ENCODE measurements at places on chromosomes 2 and 18. TPM values are rescaled to one million over a fixed set of nuclear protein-coding genes. Genes with fewer than 3 reads are reported as not detected.

The MTCL1 gene
- total RNA-seq = 7.3 TPM

The RAPGEF4 gene
- 12.6 TPM for total RNA-seq

The GRB14 gene
- total RNA-seq = 9.4 TPM

The ATP8B1 gene
- 26.6 TPM for total RNA-seq

The MIB1 gene
- 32.1 TPM for total RNA-seq

The SPP2 gene
- total RNA-seq = not detected

DNA sequence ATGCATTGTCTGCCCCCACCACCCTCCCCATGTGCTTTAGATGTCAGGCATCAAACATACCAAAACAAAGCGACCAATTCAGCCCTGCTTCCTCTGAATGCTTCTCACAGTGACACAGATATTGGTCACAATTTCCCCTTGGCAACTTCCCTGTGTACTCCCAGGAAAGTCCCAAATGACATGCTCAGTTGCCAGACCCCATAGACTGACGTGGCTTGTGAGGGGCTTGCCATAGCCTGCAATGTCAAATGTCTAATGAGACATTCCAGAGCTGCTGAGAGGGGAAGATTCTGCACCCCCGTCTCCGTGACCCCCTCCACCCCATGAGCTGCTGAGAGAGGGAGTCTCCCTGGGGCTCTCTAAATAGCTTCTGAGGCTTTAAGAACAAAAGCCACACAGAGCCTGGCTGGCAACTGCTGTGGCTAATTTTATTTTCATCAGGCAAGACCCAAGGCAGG lies 47.3 kb downstream of the RFTN2 start:
- DNase-seq = no peak
- no peak overlapping the region for H3K27ac ChIP-seq
- H3K4me3 ChIP-seq = no peak overlapping the region
- no peaks in the 10 kb centered on the region for H3K36me3 ChIP-seq

DNA sequence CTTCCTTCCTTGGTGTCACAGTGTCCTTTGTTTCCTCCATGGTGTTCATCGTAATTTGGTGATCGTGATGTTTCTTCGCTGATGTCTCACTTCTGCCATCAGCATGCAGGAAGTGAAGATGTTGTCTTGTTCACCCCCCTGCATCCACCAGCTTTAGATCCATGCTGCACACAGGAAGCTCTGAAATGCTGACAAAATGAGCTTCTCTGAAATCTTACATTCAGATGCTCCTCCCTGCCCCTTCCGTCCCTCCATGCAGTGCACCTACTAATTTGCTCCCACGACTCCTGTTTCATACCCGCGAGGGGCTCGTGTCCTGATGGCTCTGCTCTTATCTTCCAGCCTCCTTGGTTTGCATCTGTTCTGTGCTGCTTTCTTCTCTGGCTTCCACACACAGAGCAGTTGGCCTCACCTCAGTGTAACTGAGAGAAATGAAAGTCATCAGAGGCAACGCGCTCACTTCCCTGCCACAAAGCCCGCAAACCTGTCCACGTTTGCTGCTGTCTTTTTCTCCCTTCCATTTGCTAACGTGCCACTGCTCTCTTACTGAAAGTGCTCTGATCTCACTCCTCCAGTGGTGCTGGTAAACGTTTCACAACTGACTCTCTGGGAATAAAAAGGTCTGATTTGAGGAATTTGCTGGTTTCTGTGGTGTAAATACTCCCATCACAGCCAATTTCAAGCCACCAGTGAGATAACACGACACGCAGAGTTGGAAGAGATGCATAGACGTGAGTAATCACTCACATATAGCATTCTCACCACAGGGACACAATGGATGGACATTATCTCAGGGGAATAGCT lies 41.0 kb upstream of the MGAT4A start:
- H3K4me1 ChIP-seq = peaks cover 53% of the 10 kb centered on the region
- H3K36me3 ChIP-seq = no peaks in the 10 kb centered on the region
- peak overlapping the region; percentile 82 for H3K27ac ChIP-seq
- H3K27me3 ChIP-seq = no peaks in the 10 kb centered on the region
- no peak for DNase-seq
- peak overlapping the region; percentile 23 for H3K4me3 ChIP-seq

- H3K4me3 ChIP-seq = no peak overlapping the region
- H3K4me1 ChIP-seq = no peaks in the 10 kb centered on the region
- H3K27me3 ChIP-seq = no peaks in the 10 kb centered on the region
- DNase-seq = no peak
- no peaks in the 10 kb centered on the region for H3K36me3 ChIP-seq
These were observed 69.0 kb downstream of the DDX1 start for GRCh38 chr2:15660491-15661294.

DNA sequence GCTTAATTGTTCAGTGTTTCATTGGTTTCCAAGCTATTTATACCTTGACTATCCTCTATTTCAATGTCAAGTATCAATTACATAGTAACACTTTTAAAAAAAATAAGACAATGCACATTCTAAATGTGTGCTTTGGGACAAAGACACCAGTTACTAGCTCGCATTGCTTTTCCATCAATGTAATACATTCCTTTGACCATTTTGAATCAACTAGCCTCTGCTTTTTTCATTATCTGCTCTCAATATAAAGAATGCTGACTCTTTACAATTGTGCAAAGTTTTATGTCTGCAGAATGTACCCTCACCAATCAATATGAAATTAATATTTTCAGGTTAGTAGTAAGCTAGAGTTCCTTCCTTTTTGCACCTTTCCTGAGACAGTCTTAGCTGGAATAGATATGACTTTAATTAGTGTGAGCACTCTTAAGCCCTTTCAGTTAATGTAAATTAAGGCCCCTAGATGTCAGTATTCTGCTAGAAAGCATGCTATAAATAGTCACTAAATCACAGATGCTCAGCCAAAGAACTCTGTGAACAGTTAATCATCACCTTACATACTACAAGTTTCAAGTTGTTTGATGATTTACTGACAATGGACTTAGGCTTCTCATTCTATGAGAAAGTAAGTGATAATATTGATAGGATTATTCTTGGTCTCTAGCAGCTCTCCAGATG lies 413.6 kb downstream of the PTH2R start:
- H3K27me3 ChIP-seq = no peaks in the 10 kb centered on the region
- H3K4me1 ChIP-seq = no peaks in the 10 kb centered on the region
- no peak overlapping the region for H3K27ac ChIP-seq
- no peak for DNase-seq
- H3K36me3 ChIP-seq = no peaks in the 10 kb centered on the region

GRCh38 chr2:55809875-55810621 lies 113.5 kb downstream of the EFEMP1 start:
- no peaks in the 10 kb centered on the region for H3K36me3 ChIP-seq
- H3K27ac ChIP-seq = no peak overlapping the region
- H3K4me3 ChIP-seq = no peak overlapping the region
- H3K4me1 ChIP-seq = peaks cover 2% of the 10 kb centered on the region
- no peaks in the 10 kb centered on the region for H3K27me3 ChIP-seq
- peak; percentile 68 for DNase-seq

DNA sequence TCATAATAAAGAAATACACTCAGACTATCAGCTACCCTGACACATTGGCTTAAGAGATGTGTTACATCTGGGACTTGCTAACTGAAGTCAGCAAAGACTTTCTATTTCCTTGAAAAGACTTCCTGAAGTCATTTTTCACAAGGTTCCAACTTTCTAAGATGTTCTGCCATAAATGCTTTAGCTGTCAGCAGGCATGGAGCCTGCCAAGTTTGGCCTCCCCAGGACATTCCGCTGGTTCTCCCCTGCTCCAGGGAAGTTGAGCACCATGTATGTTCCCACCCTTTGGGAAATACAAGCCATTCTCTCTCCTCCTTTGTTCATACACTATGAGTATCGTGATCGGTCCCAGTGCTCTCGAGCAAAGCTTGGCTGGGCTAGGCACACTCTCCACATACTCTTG lies 202.7 kb upstream of the CCDC68 start:
- H3K27me3 ChIP-seq = no peaks in the 10 kb centered on the region
- DNase-seq = no peak
- no peak overlapping the region for H3K4me3 ChIP-seq
- H3K27ac ChIP-seq = no peak overlapping the region
- H3K4me1 ChIP-seq = no peaks in the 10 kb centered on the region

- no peaks in the 10 kb centered on the region for H3K27me3 ChIP-seq
- peaks cover 1% of the 10 kb centered on the region for H3K36me3 ChIP-seq
- DNase-seq = no peak
- H3K4me3 ChIP-seq = no peak overlapping the region
- H3K4me1 ChIP-seq = no peaks in the 10 kb centered on the region
- H3K27ac ChIP-seq = no peak overlapping the region
These were observed 18.3 kb upstream of the CHCHD5 start for GRCh38 chr2:112566104-112566503.

DNA sequence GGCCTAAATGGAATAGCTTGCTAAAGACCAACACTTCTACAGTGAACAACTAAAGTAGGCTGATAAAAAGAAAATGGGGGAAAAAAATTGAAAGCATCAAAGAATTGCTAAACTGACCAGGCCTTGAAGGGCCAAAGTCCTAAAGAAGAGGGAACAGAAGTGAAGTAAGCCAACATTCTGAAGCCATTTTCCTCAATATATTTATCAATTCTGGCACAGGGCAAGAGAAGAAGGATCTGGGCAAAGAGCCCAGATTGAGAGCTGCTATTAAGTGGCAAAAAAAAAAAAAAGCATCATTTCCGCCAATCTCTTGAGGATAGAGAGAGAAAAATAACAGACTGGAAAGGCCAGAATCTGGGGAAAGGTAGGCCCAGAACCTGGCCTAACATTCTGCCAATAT lies 25.7 kb downstream of the FANCL start:
- H3K27me3 ChIP-seq = no peaks in the 10 kb centered on the region
- no peak overlapping the region for H3K4me3 ChIP-seq
- peak; percentile 62 for DNase-seq
- H3K4me1 ChIP-seq = no peaks in the 10 kb centered on the region
- no peak overlapping the region for H3K27ac ChIP-seq

GRCh38 chr18:51193621-51194287 lies 3.7 kb downstream of the MEX3C start:
- no peaks in the 10 kb centered on the region for H3K36me3 ChIP-seq
- DNase-seq = no peak
- no peak overlapping the region for H3K27ac ChIP-seq
- peaks cover 27% of the 10 kb centered on the region for H3K4me1 ChIP-seq
- H3K27me3 ChIP-seq = no peaks in the 10 kb centered on the region

DNA sequence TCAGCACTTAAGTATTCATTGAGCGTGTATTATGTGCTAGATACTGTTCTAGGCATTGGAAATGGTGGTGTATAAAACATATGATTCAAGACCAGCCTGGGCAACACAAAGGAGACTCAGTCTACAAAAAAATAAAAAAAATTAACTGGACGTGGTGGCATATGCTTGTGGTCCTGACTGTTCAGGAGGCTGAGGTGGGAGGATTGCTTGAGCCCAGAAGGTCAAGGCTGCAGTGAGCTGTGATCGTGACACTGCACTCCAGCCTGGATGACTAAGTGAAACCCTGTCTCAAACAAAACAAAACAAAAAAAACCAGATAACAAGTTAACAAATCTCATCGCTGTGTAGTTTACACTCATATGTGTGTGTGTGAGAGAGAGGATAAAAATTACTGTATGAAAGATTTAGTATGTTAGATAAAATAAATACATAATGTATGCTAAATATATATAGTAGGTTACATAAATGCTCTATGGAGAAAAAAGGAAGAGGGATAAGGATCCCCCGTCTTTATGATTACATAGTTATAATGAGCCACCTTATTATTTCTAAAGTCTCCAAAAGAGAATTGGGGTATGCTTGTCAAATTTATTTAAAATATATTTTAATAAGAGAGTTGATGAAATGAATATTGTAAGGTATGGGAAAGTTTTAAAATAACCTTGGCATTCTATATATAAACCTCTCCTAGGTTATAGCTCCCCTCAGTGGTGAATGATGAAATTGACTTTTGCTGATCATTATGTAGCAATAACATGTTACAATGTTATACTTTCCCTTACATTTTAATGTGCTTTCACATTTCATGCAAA lies 69.2 kb downstream of the EHBP1 start:
- no peaks in the 10 kb centered on the region for H3K4me1 ChIP-seq
- H3K27me3 ChIP-seq = no peaks in the 10 kb centered on the region
- no peak overlapping the region for H3K4me3 ChIP-seq
- H3K27ac ChIP-seq = no peak overlapping the region
- no peaks in the 10 kb centered on the region for H3K36me3 ChIP-seq

GRCh38 chr2:42267530-42267929 lies 93.5 kb downstream of the COX7A2L start:
- H3K27me3 ChIP-seq = no peaks in the 10 kb centered on the region
- H3K4me3 ChIP-seq = no peak overlapping the region
- no peak for DNase-seq
- H3K36me3 ChIP-seq = no peaks in the 10 kb centered on the region
- no peaks in the 10 kb centered on the region for H3K4me1 ChIP-seq
- H3K27ac ChIP-seq = no peak overlapping the region

GRCh38 chr2:105625632-105626031 lies 119.1 kb upstream of the NCK2 start:
- H3K4me3 ChIP-seq = no peak overlapping the region
- H3K36me3 ChIP-seq = no peaks in the 10 kb centered on the region
- no peak overlapping the region for H3K27ac ChIP-seq

- H3K36me3 ChIP-seq = no peaks in the 10 kb centered on the region
- DNase-seq = no peak
- H3K27me3 ChIP-seq = peaks cover 31% of the 10 kb centered on the region
These were observed 352.4 kb upstream of the SMIM21 start for GRCh38 chr18:75779910-75780309.

- no peak overlapping the region for H3K27ac ChIP-seq
- no peak for DNase-seq
- H3K27me3 ChIP-seq = no peaks in the 10 kb centered on the region
- no peak overlapping the region for H3K4me3 ChIP-seq
- H3K36me3 ChIP-seq = no peaks in the 10 kb centered on the region
These were observed 206.3 kb downstream of the RAD51AP2 start for GRCh38 chr2:17311771-17312511.

GRCh38 chr2:239735131-239735828 lies 289.9 kb downstream of the NDUFA10 start:
- H3K27me3 ChIP-seq = peaks cover 6% of the 10 kb centered on the region
- no peak overlapping the region for H3K27ac ChIP-seq
- no peak overlapping the region for H3K4me3 ChIP-seq
- no peaks in the 10 kb centered on the region for H3K4me1 ChIP-seq
- H3K36me3 ChIP-seq = no peaks in the 10 kb centered on the region

DNA sequence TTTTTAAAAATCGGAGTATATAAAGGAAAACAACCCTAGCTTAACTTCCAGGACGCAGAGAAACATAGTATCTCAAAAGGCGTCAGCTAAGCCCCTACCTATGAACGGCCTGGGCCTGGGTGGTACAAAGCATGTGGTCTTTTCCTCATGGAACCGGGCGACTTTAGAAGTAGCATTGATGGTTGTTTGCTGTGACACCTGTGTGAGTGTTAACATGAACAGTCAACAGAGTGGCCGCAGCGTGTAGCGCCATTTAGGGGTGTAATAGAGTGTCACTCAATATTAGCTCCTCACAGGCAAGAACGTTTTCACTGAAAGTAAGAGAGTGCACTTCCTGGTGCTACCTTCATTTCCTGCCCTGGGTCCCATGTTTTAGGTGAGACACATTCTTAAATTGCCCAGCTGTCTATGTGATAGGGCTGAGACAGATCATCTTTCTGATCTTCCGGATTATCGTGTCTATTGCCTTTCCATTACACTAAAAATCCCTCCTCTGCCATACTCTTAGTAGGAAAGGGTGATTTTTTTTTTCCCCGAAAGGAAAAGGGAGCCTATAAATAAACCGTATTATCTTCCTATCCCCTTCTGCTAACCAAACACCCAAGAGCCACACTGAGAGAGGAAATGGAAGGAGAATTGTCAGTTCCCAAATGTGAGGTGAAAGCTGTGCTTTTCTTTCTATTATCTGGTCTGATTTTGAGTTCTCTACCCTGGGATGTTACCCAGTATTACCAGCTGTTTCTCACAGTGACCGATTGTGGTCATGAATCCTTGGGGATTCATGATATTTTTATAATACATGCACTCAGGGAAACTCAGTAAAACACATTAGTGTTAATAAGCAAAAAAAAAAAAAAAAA lies 1.3 kb downstream of the GORASP2 start:
- H3K4me3 ChIP-seq = peak overlapping the region; percentile 96
- H3K36me3 ChIP-seq = no peaks in the 10 kb centered on the region
- peak; percentile 22 for DNase-seq
- H3K4me1 ChIP-seq = peaks cover 11% of the 10 kb centered on the region
- no peaks in the 10 kb centered on the region for H3K27me3 ChIP-seq

All from left lung (tissue), 14 donors.